ENCODE measurements at places on chromosomes 1 and 21. TPM values are rescaled to one million over a fixed set of nuclear protein-coding genes. Genes with fewer than 3 reads are reported as not detected.

UQCRHL gene
- 1.9 TPM for total RNA-seq

CFHR1 gene
- 1.1 TPM for total RNA-seq

SYNC gene
- 141 TPM for total RNA-seq

AJAP1 gene
- 0.57 TPM for total RNA-seq

SPRR2A gene
- not detected for total RNA-seq

GJA9 gene
- 0.09 TPM for total RNA-seq

TCP10L gene
- 0.45 TPM for total RNA-seq

INSRR gene
- not detected for total RNA-seq

TNNI3K gene
- not detected for total RNA-seq

PLEKHG5 gene
- total RNA-seq = 5.1 TPM

FMO3 gene
- 1.3 TPM for total RNA-seq

TEX38 gene
- not detected for total RNA-seq

RGS8 gene
- total RNA-seq = not detected

KRTAP11-1 gene
- total RNA-seq = not detected

PLA2G2A gene
- 0.27 TPM for total RNA-seq

TMEM82 gene
- not detected for total RNA-seq

RIT1 gene
- total RNA-seq = 33.7 TPM

SPATA21 gene
- total RNA-seq = not detected

EFNA1 gene
- total RNA-seq = 0.16 TPM

LCE2A gene
- total RNA-seq = not detected

EXTL1 gene
- total RNA-seq = 0.18 TPM

NECTIN4 gene
- not detected for total RNA-seq

NTRK1 gene
- total RNA-seq = 0.09 TPM

HFM1 gene
- total RNA-seq = 0.49 TPM

RNF186 gene
- not detected for total RNA-seq

SIPA1L2 gene
- total RNA-seq = 16.4 TPM

SLC19A2 gene
- total RNA-seq = 7.7 TPM

MRPL39 gene
- total RNA-seq = 7.6 TPM

KCNJ10 gene
- total RNA-seq = not detected

CLDN17 gene
- total RNA-seq = not detected

TRIM46 gene
- total RNA-seq = 5.2 TPM

HRNR gene
- total RNA-seq = not detected

CFAP107 gene
- total RNA-seq = not detected

ODF2L gene
- 65.9 TPM for total RNA-seq

SPOCD1 gene
- total RNA-seq = 37.2 TPM

UMODL1 gene
- total RNA-seq = not detected

PLEKHA6 gene
- total RNA-seq = 5.1 TPM

S100A7 gene
- total RNA-seq = not detected

ZNF697 gene
- 4.4 TPM for total RNA-seq

OR2T35 gene
- not detected for total RNA-seq

KCNJ15 gene
- not detected for total RNA-seq

PPIAL4G gene
- not detected for total RNA-seq

PLA2G2F gene
- not detected for total RNA-seq

PADI3 gene
- total RNA-seq = not detected
